Cerebellar nuclear complex (tissue), 1 donor: ENCODE measurements at places on chromosomes 7 and 10.

DNA sequence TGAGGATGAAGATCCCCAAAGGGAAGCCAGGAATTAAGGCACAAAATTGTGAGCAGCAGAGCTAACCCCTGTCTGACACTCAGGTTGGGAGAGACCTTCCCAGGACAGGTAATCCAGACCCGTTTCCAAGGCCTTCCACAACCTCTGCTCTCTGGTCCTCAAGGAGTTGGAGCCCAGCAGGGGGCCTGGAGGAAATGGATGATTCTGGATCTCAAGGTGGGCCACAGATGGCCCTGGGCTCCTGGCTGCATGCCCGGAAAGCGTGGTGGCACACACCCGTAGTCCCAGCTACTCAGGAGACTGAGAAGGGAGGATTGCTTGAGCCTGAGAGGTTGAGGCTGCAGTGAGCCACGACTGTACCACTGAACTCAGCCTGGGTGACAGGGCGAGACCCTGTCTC lies 42.3 kb downstream of the DPYSL4 start:
- no peak for DNase-seq

GRCh38 chr10:30818010-30818660 lies 188.6 kb upstream of the LYZL2 start:
- no peak for DNase-seq

DNA sequence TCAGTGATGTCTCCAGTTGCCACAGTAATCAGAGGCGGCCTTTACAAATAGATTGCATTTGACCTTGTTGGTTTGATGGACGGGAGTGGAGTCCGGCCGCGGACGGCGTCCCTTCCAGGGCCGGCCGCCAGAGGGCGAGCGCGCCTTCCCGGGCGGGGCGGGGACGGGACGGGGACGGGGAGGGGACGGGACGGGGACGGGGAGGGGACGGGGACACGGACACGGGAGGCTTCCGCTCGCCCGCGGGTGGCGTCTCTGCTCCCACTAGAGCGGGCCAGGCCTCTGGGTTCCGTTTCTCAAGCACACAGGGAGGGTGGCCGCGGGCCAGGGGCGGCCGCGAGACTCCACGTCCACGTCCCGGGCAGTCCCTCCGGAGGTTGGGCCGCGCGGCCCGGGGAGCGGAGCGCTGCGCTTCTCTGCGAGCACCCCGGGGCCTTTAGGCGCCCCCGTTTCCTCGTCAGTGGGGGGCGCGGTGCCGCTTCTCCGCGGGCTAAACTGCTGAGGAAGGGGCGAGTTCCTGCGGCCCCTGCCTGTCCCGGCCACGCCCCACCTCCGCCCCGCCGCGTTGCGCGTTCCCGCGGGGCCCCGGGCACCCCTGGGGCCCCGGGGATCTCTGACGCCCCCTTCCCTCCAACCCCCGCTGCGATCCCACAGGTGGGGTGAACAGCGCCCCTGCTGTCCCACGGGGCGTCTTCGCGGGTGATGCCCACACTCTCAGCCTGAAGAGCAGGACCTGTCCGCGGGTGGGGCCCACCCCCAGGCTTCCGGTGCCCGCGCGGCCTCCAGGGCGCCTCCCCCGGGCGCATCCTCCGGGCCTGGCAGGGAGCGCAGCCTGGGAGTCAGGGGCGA lies 84.2 kb upstream of the MKI67 start:
- DNase-seq: no peak

DNA sequence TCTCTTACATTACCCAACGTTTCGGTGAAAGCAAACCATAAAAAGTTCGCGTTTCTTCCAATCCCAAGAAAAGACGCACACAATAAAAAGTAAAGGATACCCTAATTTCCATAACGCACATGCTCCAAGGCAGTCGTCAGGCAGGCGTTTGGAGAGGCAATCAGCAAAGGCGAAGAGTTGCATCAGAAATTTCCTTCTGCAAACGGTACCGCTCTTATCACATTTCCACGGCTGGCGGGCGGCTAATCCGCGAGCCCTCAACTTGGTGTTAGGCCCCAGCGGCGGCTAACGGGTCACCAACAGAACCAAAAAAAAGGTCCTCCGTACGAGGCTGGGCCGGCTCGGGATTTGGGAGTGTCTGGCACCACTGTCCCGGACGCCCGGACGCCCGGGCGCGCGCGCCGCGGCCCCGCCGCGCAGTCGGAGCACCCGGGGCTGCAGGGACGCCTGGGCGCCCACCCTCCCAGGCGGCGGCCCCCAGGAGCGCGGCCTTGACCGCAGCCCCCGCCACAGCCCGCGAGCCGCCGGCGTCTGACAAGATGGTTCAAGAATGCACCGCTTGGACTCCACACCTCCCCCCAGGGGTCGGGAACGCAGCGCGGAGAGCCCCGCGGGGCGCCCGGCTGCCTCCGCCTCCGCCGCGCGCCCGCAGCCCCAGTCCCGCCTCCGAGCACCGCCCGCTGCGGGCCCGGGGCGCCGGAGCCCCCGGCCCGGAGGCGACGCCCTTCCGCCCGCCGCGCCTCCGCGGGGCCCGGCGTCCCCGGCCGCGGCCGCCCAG lies 9.8 kb upstream of the GRB10 start:
- DNase-seq: no peak

GRCh38 chr7:80552031-80552694 lies 40.3 kb upstream of the GNAT3 start:
- no peak for DNase-seq

DNA sequence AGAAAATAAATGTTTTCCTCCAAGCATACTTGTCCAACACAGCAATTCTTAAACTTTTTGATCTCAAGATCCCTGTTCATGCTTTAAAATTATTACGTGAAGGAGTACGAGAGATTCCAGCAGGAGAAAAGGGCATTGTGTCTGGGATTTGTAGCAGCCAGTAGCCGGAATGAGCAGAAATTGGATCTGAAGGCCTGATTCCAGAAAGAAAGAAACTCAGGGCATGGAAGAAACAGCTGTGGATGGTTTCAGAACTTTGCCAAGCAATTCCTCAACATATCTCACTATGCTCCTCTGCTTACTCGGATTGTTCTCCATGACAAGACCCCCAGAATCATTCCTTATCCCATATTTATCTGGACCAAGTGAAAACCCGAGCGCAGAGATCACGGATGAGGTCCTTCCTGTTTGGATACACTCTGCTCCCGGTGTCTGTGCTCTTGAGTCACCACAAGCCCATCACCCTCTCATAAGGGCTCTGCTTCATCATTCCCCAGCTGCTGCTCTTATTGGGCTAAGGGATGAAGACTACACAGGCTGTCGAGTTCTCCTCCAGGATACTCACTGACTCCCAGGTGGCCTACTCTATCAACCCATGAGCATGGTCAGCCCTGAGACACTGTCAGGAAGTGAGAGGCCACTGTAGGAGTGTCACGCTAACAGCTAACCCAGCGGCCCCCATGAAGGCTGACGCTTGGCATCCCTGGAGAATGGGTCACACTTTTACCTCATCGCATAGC lies 121.0 kb upstream of the LANCL2 start:
- no peak for DNase-seq

DNA sequence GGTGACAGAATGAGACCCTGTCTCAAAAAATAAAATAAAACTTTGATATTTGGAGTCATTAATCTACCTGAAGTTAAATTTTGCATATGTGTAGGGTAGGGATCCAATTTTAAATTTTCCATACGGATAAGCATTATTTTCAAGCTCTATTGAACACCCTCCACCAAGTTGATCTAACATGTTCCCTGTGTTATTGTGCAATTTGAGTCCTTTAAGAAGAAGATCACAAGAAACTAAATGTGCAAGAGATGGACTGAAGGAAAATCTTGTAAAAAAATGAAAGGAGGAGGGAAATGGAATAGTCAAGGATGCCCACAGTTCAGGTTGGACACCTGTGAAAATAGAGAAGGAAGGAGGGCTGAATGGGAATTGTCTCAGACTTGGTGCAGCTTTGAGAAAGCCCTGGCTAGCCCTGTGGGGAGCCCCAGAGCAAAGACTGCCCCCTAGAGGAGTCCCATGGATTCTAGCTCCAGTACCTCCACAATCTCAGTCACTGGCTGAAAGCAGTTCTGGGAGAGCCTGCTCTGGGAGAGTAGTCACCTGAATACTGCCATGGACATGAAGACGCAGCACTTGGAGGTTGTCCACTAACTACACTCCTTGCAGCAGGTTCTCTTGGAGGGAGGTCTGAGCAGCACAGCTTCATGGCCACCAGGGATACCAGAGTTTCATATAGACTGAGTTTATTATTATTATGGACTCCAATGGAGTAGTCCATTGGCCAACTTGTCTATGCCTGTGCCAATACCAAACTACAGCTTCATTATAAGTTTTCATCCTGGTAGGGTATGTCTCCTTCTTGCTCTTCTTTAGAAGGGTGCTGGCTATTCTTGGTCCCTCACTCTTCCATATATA lies 5.7 kb upstream of the TIAL1 start:
- DNase-seq: no peak

DNA sequence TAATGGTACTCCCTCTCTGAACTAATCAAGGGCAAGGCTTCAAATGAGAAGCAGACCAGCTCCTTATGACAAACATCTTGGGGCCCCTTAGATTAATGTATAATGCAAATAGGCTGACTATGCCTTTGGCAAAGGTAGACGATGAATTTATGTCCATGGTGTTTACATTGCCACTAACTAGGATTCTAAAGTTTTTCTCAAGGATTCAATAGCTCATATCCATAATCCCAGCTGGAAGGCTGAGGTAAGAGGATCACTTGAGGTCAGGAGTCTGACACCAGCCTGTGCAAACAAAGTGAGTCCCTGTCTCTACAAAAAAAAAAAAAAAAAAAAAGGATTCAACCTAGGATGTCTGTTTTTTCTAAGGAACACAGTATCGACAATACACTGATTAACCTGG lies 96.5 kb downstream of the ORC5 start:
- DNase-seq: no peak

GRCh38 chr10:115654961-115655360 lies 561.8 kb downstream of the ATRNL1 start:
- no peak for DNase-seq

DNA sequence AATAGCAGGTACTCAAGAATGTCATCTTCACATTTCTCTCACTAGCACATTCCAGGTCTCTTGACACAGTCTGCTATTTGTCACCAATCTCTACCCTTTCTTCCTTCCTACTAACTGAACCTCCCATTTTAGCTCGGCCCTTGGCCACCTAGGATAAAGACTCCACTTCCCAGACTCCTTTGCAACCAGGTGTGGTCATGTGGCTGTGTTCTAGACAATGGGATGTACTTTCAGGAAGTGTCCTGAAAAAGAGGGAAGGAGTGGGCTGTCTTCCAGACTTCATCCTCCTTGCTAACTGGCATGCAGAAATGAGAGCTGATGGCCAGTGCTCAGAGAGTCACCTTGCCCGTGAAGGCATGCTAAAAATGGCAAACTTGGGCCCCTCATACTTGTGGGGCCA lies 139.2 kb downstream of the AMPH start:
- DNase-seq: no peak
